Occipital lobe (tissue), 3 donors: ENCODE measurements at places on chromosomes 16 and 17. TPM values are rescaled to one million over a fixed set of nuclear protein-coding genes. Genes with fewer than 3 reads are reported as not detected.

Gene GABARAPL2
- 80.3 TPM for total RNA-seq

Gene IRX5
- 0.16 TPM for total RNA-seq

GRCh38 chr17:16920628-16921020 lies 51.3 kb downstream of the TNFRSF13B start:
- no peak for DNase-seq

DNA sequence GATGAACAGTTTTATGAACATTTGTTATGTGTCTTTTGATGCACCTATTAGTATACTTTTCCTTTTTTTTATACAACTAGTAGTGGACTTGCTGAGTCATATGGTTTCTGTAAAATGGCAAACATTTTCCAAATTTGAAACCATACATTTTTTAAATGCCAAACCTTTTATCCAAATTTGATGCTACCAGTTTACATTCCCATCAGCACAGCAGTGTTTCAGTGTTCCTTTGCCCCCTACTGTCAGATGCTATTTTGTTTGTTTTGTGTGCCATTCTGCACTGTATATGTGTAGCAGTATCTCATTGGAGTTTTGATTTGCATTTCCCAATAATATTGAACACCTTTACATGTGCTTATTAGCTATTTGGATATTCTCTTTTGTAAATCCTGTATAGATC lies 219.4 kb downstream of the TANC2 start:
- DNase-seq, result no peak

DNA sequence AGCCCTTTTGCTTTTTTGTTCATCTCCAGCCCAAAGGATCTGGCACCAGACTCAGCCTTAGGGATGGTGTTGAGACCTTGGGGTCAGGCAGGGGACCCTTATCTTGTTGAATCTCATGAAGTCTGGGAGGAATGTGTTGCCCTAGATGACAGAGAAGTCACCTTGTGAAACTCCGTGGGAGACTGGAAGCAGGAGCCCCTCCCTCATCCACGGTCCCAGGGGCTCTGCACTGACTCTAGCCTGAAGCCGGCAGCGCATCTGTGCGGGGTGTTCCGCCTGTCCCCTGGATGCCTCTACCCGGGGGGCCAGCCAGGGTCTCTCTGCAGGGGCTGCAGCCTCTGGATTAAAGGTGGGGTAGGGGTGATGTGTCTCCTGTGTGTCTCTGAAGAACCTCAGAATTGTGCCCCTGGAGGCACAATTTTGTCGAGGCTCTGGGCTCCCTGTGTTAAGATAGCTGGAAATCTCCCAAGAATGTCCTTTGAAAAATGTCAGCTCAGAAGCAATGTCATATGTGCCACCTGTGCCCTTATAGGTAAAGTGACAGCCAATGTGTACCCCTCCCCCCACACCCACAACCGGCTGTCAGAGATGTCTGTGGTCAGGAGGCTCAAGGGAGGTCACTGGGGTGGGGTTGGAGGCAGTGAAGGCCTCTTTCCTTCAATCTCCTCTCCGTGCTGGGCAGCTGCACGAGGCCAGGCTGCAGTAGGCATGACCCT lies 32.1 kb upstream of the CDC42EP4 start:
- DNase-seq, result no peak

Gene CES1
- 1.9 TPM for total RNA-seq

GRCh38 chr16:4372001-4372577 lies 441 bp downstream of the VASN start:
- no peak for DNase-seq

Gene HEXIM2
- 8.1 TPM for total RNA-seq

Gene PROCA1
- total RNA-seq, result 3.3 TPM

GRCh38 chr16:70805380-70805779 lies 4.4 kb upstream of the VAC14 start:
- DNase-seq, result no peak

DNA sequence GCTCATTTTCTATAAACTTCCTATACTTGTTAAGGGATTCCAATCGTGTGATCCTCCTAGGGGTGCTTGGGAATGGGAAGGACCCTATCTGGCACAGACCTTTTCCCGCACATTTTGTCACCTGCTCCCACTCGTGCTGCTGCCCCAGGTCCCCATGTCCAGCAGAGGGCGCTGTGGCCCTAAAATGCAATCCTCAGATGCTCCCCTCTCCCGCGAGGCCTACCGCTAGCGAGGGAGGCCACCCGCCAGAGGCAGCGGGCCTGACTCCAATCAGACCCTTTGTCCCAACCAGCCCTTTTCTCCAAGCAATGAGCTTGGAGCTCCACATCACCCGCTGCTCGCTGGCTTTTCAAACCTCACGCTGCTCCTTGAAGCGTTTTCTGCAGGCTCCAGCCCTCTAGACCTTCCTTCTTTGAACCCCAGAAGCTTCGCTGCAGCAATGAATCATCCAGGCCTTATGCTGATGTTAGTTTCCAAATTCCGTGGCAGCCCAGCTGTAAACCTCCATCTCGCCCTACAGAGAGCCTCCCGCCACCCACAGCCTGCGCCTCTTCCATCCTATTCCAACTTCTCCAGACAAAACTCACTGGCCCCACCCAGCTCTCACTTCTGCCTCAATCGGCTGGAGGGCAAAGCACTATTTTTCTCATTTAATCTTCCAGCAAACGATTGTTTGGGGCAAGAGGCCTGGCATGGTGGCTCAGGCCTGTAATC lies 23.6 kb upstream of the FZD2 start:
- peak; percentile 19 for DNase-seq

DNA sequence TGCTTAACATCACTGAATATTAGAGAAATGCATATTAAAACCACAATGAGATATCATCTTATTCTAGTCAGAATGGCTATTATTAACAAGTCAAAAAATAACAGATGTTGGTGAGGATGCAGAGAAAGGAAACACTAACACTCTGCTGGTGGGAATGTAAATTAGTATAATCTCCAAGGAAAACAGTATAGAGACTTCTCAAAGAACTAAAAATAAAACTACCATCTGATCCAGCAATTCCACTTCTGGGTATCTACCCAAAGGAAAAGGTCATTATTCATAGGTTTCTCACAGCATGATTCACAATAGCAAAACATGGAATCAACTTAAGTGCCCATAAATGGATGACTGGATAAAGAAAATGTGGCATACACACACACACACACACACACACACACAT lies 166.4 kb downstream of the CEP112 start:
- no peak for DNase-seq

DNA sequence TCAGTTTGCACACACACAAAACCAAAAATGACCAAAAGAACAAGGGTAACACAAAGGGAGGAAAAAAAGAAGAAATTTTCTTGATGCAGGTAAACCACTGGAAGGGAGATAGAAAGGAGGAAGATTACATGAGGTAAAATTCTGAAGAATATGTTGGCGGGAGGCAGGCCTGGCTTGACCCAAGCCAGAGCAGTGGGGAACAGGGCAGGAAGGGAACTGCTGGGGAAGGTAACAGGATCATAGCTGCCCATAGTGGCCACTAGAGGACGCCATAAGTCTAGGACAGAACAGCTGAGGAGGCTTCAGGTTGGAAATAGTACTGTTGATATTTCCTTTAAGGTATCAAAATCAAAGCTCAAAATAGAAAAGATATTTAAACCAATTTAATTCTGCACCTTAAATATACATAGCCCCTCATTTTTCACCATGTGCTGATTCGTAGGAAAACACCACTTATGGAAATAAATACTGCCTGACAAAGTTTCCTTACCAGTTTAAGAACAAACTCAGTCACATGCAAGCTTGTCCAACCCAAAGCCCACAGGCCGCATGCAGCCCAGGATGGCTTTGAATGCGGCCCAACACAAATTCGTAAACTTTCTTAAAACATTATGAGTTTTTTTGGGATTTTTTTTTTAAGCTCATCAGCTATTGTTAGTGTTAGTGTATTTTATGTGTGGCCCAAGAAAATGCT lies 15.5 kb downstream of the VPS35 start:
- peak; percentile 4 for DNase-seq

Gene C16orf87
- 53.3 TPM for total RNA-seq

Gene ABCC12
- total RNA-seq, result 1.2 TPM

Gene KRTAP9-6
- not detected for total RNA-seq

- DNase-seq, result no peak
Measured at GRCh38 chr16:57289391-57290257, 5.2 kb upstream of the PLLP start.

Gene GPR142
- not detected for total RNA-seq

DNA sequence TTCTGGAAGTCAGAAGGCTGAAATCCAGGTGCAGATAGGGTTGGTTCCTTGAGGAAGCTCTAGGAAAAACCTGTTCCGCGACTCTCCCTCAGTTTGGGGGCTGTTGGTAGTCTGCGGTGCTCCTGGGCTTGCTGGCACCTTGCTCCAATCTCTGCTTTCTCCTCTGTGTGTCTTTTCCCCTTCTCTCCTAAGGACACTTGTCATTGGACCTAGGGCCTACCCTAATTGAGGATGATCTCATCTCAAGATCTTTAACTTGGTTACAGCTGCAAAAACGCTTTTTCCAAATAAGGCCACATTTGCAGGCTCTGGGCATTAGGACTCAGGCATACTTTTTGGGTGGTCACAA lies 12.9 kb upstream of the CACNG4 start:
- DNase-seq, result no peak

Gene KREMEN2
- total RNA-seq, result not detected

DNA sequence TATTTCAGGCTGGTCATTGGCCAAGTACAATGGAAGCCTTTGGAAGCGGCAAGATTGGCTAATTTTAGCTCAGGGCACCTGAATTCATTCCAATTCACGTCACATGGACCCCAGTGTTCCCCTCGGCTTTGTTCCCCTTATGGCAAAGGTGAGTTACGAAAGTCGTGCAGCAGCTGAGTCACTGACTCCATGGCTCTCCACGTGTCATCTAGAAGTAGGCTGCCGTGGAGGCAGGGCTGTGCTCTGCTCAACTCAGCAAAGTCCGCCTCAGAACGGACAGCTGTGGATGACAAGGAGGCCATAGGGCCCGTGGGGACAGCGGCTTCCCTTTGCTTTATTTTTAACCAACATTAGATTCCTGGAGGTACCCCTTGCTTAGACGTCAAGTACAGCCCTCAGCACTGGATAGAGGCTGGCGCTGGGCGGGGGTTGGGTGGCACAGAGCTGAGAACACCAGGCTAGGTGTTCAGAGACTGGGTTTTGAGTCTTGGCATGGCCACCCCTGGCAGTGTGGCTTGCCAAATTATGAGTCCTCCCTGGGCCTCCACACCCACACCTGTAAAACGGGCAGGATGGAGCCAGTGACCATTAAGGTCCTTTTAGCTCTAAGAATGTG lies 23.6 kb downstream of the ADAD2 start:
- DNase-seq, result no peak

GRCh38 chr16:2022723-2023091 lies 3.1 kb downstream of the NPW start:
- no peak for DNase-seq

DNA sequence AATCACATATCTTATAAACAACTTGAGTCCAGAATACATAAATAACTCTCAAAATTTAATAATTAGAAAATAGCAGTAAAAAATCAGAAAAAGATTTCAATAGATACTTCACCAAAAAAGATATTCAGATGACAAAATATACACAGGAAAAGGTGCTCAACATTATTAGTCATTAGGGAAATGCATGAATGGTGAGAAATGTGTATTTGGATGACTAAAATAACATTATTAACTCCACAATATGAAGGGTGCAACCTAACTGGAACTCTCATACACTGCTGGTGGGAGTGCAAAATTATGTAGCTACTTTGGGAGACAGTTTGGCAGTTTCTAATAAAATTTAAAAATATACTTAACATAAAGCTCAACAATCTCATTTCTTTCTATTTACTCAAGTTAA lies 262.3 kb upstream of the AXIN2 start:
- DNase-seq, result no peak

GRCh38 chr16:4488499-4488967 lies 12.3 kb downstream of the HMOX2 start:
- DNase-seq, result no peak

- no peak for DNase-seq
Measured at GRCh38 chr17:39627047-39627711, 427 bp downstream of the PPP1R1B start.

DNA sequence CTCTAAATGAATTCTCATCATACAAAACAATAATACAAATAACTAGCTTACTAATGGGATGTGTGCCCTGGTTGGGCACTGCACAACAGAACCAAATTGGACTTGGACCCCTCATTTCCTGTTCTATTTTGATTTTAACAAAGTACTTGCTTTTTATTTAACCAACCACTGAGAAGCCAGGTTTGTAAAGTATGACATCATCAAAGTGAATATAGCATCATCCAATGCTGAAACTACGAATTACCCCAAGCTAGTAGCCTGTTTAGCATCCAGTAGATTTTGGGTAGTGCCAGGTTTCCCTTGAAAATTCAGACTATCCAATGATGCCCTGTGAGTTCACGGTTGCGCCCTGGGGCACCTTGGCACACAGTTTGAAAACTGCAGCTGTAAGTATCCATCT lies 51.0 kb downstream of the HYDIN start:
- no peak for DNase-seq

Gene RASL10B
- total RNA-seq, result 5.1 TPM

DNA sequence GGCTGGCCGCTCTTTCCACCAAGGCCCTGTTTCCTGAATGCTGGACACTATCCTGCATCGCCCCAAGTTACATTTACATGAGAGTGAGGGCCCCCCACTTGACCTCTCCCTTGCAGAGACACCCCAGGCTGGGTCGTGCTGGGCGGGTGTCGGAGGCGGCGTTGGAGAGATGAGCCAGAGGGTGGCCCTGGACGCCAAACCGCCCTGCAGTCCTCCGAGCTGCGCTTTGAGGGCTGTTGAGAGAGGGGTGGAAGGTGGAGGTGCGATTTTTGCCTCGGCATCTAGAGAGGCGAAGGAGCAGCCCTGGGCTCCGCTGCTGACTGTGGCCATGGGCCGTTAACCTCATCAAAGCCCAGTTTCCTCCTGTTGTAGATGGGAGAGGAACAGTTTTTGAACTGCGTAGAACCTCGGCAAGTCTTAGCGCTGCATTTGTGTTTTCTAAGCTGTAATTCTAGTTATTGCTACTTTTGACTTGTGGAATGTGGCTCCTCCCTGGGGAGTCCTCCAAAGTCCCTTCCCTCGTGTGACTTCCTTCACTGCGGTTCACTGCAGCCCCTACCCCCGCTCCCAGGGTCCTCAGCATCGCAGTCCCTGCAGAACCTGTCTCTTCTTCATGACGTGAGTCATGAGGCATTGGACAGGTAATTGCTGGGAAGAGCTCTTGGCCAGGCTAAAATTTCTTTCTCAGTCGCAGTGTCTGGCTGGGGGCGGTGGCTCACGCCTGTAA lies 986 bp upstream of the ELOB start:
- DNase-seq, result peak; percentile 26

Gene ITGA2B
- 0.78 TPM for total RNA-seq
